Stimulated activated CD8-positive, alpha-beta memory T cell treated with anti-CD3 and anti-CD28 coated beads, Interleukin-7, amount 100 ng/mL, for 24 hours (primary cell): ENCODE measurements at places on chromosomes 12 and 14.

GRCh38 chr12:50103767-50104321, at the start of gene GPD1:
Gene GPD1 (plus strand): TSS chr12:50104008. CDS start chr12:50104051, 43 bp downstream.
- DNase-seq = no peak

GRCh38 chr12:7016958-7017571, 1.2 kb downstream of the LPCAT3 start:
- DNase-seq = no peak

GRCh38 chr12:24227551-24227950, 278.1 kb upstream of the SOX5 start:
- DNase-seq = no peak

DNA sequence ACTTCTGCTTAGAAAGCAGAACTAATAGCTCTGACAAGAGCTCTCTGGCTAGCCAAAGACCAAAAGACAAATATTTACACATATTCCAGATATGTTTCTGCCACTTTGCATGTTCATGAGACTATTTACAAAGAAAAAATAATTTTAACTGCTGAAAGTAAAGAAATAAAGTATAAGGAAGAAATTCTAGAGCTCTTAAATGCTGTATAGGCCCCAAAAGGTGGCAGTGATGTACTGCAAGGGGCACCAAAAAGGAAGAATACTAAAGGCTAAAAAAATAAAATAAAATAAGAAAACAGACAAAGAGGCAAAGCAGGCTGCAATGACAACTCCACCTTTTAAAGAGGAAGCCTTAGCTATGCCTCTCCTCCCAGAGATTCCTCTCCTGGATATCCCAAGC, 23.0 kb downstream of the KLRK1 start:
- no peak for DNase-seq

DNA sequence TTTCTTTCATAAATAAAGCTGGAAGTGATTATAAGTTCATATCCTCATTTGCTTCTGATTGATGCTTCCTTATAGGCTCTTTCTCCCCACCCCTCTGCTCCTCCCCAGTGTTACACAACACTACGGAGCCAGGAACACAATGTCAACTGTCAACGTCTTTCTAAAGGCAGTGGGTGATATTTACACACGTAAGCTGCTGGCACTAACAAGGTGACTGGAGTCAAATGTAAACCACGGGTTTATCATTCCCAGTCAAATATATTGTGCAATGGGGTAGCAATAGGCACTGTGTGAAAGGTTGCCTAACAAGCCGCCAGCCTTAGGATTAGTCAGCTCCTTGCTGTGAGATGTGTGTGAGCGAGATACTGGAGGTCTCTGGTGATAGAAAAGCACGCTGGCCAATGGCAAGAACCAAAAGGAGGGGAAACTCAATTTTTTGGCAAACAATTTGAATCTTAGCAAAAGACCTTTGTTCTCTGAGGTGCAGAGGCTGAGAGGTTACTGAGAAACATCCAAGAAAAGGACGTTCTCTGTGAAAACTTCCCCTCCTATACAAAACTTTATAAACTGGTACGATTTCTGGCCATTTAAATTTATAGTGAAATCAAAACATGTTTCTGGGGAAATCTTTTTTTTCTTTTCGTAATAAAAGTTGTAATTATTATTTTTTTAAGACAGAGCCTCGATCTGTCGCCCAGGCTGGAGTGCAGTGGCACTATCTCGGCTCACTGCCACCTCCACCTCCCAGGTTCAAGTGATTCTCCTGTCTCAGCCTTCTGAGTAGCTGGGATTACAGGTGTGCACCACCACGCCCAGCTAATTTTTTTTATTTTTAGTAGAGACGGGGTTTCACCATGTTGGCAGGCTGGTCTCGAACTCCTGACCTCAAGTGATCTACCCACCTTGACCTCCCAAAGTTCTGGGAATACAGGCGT, 22.3 kb upstream of the HECTD1 start:
- DNase-seq = no peak

DNA sequence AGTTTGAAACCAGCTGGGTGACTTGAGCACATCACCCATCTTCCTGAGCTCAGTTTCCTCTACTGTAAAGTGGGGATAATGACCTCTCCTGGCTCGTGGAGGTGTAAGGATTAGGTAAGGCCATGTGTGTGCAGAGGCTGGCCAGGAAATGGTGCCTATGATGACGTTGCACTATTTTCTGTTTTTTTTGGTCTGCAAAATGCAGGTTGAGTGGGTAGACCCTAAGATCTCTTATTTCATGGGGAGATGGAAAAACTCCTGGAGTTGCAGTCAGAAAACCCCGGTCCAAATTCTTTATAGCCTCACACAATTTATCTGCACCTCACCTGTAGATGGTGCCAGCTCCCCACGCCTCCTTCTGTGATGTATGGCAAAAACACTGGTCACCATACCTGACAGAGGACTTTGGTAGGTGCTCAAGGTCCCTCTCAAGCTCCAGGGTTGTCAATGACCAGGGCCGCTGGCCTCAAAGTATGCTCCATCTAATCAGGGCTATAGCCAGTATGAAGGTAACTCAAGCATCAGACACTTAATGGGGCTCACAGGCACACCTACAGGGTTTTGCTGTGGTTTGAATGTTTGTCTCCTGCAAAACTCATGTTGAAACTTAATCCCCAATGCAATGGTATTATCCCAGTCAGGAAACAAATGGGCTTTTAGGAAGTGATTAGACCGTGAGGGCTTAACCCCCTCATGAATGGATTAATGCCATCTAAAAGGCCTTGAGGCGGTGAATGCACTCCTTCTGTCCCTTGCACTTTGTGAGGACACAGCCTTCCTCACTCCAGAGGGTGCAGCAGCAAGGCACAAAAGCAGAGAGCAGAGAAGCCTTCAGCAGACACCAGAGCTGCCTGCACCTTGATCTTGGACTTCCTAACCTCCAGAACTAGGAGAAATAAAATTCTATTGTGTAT, 17.6 kb downstream of the C14orf132 start:
- no peak for DNase-seq

GRCh38 chr12:100485983-100486382, 12.3 kb downstream of the NR1H4 start:
- DNase-seq = no peak

GRCh38 chr12:122944605-122945592, 21.4 kb downstream of the ABCB9 start:
- DNase-seq = no peak

GRCh38 chr14:29446971-29447370, 480.7 kb downstream of the PRKD1 start:
- no peak for DNase-seq

DNA sequence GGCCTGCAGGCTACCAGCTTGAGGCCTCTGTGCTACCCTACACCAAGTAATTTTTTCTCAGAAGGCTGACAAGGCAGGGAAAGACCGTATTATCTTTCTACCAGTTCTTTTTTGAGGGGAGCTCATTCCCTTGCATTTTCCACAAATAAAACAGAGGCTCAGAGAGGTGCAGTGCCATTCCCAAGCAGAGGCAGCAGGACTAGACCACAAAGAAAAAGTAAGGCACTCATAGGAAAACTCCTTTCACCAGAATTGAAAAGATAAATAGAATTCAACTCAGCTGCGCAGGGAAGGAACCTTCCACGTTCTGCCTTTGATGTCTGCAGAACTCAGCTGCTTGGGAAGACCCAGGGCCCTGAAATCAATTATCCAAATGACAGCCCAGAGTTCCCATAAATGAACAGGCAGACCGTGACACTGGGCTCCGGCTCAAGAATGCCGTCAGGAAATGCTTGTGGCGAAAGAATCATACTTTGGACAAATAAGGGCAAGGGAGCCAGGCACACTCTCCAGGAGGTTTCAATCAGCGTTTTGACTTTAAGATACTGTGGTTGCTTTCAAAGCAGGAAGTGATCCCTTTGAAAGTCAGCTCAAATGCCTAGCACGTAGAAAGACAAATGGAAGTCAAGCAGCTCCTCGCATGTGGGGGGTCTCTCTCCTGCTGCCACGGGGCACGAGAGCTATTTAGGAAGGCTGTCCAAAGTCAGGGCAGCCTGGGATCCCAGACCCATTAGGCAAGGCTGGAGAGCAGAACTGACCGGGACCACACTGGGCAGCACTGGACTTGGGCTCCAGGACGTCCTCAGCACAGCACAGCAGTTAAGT, 14.0 kb downstream of the KCTD10 start:
- no peak for DNase-seq

DNA sequence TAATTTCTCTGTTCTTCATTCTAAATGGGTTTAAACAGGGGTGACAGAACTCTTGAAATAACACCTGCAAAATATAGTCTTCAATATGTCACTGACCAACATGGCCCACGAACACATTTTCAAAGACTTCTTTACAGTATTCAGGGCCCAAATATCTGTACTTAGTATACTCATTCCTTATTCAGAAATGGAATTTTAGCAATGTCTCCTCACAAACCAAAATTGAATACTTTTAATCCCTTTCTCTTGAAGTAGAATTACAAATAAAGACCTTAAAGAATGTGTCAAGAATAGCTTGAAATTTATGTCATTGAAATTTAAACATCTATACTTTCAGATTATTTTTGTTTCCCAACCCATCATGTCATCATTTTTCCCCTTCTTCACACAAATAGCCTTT, 263.1 kb downstream of the LRIG3 start:
- DNase-seq = no peak

GRCh38 chr14:83638748-83639504, 1891.0 kb upstream of the FLRT2 start:
- no peak for DNase-seq

- no peak for DNase-seq
Observed at GRCh38 chr14:68547305-68548193, 245.3 kb downstream of the ZFP36L1 start.

GRCh38 chr14:67575684-67576083, 24.4 kb downstream of the PIGH start:
- DNase-seq = no peak

DNA sequence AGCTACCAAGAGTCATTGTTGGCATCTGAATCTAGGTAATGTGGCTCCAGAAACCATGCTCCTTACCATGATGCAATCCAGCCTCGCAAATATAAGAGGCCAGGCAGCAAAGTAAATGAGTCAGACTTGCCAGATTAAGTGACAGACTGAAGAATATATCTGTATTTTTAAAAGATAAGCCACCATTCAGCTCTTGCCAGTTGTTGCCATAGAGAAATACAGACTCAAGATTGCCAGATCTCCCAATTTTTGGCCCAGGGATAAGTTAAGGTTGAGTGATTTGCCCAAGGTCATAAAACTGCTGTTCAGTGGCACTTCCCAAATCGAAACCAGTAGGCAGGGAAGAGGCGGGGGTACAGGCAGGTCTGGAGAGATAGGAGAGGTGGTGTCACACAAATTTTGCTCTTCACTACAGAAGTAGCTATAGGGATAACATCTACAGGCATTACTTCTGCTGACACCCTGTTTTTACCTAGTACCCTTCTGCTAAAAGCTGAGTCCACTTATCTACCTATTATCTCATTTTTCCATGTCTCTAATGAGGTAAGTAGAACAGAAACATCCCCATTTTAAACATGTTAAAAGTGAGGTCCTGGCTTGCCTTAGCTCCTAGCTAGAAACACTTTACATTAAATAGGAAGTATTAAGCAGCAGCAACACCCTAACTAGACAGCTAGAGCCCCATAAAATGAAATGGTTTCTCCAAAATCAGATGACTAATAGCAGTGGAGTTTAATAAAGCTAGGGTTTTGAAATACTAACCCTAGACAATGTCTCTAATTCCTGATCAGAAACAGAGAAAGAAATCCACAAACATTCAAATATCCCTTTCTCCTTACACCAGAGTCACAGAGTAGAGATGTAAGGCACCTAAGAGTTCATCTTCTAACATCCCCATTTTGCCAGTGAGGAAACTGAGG, 19.5 kb downstream of the DCAF5 start:
- DNase-seq = no peak

DNA sequence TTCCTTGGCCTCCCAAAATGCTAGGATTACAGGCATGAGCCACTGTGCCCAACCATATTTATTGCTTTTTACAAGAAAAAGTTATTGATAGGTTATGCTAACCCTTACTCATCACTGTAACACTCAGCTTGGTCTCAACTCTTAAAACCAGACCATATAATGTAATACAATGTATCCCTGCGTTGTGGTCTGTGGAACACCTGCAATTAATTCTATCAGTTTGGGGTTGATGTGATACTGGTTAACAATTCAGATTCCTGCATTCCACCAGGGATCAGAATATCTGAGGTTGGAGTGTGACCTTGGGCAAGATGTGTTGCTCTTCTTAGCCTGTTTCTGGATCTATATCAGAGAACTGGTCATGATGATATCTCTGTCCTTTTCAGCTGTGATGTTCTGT, 419.0 kb downstream of the RAD51B start:
- DNase-seq = no peak

GRCh38 chr12:99769396-99769980, 121.9 kb downstream of the GARIN6 start:
- DNase-seq = no peak

- no peak for DNase-seq
Observed at GRCh38 chr12:58169826-58170225, 228.5 kb downstream of the ATP23 start.

DNA sequence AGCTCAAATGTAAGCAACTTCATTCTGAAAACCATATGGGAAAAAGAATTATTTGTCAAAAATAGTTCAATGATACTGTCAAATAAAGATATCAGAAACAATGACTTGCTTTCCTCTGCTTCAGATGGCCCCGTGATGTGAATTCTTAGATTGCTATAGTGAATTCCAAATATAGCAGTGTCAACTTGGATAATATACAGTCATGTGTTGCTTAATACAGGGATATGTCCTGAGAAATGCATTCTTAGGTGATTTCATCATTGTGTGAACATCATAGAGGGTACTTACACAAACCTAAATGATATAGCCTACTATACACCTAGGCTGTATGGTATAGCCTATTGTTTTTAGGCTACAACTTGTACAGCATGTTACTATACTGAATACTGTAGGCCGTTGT, 108.7 kb upstream of the MIS18BP1 start:
- no peak for DNase-seq

DNA sequence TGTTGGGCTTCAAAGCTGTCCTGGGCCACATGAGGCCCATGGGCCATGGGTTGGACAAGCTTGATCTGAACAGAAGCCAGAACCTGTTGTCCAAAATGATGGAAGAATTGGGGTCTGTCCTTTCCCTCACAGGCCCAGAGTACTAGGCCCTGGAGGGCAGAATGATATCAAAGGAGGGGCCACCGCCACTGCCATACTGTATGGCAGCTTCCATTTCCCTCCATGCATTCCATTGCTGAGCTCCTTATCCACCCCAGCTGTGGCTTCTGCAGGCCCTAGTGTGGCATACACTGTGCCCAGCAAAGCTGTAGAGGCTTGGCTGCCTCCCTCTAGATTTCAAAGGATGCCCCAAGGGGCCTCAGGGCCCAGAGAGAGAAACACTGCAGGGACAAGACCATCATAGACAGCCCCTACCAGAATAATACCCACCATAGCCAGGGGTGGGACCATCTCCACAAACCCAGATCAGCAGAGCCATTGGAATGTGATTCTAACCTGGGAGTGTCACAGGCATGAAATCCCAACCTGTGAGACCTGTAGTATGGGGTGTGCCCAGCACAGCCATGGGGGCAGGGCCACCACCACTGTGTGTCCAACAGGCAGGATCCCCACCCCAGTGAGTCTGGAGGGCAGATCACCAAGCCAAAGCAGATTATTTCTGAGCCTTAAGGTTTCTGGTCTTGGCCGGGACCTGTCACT, 61.4 kb upstream of the BEGAIN start:
- DNase-seq = no peak
